ENCODE measurements at places on chromosomes 1 and 21. TPM values are rescaled to one million over a fixed set of nuclear protein-coding genes. Genes with fewer than 3 reads are reported as not detected.

P3R3URF gene
- total RNA-seq: not detected

BATF3 gene
- total RNA-seq: 2.2 TPM

SERPINC1 gene
- total RNA-seq: not detected

ELAVL4 gene
- total RNA-seq: not detected

- DNase-seq: no peak
Measured at GRCh38 chr1:232865102-232865931, 60.1 kb downstream of the MAP10 start.

DNA sequence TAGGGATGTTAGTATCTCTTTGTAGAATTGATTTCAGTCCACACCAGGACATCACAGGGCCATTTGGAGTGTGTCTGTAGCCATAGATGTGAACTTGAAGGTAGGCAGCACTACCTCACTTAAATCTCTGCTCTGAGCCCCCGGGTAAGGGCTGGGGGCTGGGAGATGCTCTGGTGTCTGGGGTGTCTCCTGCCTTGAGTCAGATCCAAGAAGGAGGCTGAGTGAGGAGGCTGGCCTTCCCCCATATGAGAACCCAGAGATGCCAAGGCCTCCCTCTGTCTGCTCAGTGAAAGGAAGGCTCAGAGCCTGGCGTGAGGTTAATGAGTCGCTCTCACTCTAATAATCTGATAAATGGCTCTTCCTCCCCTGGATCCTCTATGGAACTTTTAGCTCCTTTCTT is 161.6 kb downstream of the ACTL8 start:
- no peak for DNase-seq

DNA sequence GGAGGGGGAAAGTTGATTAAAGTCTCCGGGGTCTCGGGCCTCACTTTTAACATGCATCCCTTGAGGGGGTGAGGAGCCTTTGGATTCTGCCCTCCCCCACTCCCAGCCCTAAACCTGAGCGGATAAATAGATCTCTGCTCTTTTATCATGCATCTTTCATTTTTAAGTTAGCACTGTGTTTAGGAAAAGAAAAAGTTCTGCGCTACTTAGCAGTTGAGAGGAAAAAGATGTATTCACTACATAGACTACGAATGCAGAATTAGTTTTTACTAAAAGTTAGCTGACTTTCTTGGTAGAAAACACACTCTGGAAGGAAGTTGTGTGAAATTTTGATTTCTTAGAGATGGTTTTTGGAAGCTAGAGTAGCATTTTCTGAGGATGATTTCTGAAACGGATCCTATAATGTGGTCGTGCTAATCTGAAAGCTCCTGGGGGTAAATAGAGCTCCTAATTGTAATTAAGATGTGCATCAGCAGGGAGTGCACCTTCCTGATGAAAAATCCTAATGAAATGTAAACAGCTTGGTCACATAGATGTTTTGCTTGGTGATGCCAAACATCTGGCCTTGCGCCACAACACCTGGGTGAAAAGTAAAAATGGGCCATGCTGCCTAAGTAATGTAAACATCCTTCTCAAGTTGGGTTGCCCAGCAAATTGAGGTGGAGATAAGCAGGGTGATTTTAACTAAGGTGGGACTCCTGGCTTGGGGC is 1.8 kb downstream of the ROR1 start:
- DNase-seq: no peak

DNA sequence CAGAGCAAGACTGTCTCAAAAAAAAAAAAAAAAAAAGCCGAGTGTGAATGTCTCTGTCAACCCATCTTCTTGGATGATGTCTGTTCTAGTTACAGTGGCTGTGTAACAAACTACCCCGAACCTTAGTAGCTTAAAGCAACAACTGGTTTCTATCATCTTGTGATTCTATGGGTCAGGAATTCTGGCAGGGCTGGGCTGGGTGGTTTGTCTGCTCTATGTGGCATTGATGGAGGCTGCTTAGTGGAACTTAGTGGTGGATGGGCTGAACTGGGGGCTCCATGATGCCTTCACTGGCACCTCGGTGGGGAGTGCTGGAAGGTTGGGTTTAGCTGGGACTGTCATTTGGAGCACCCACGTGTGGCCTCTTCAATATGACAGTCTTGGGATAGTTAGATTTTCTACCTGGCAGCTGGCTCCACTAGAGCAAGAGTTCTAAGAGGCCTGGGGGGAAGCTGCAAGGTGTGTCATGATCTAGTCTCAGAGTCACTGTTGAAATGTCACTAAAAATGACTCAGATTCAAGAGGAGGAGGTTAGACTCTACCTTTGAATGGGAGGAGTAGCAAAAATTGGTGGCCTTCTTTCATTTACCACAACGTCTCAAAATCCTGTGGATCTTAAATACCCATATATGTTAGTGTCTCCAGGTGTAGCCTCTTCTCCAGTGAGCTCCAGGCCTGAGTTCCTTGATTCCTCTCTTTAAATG is 18.6 kb downstream of the ACOT11 start:
- DNase-seq: no peak

DNA sequence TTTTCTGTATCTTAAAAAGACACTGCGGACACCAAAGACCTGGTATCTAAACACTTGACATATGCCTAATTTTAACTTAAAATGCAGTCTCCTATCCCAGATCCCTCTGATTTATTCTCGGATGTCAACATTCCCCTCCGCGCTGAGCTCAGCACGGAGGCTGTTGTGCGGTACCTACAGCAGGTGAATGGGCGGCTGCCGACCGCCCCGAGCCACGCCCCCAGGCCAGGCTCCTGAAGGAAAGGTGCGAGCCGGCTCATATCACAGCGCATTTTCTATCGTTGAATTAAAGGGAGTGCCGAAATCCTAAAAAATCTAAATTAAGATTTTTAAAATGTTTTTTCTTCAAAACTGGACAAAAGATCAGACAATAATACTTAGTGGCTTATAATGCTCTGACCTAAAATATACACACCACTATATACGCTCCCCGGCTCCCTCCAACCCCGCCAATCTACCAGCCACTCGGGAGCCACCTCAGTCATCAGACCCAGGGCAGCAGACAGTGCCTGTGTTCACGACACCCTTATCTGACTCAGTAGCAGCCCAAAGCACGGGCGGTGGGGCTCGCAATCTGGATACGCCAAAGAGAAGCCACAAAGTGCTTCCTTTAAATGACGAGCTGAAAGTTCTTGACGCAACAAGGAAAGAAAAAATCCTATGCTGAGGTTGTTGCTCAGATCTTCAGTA is 4.1 kb downstream of the WRAP73 start:
- DNase-seq: no peak

DNA sequence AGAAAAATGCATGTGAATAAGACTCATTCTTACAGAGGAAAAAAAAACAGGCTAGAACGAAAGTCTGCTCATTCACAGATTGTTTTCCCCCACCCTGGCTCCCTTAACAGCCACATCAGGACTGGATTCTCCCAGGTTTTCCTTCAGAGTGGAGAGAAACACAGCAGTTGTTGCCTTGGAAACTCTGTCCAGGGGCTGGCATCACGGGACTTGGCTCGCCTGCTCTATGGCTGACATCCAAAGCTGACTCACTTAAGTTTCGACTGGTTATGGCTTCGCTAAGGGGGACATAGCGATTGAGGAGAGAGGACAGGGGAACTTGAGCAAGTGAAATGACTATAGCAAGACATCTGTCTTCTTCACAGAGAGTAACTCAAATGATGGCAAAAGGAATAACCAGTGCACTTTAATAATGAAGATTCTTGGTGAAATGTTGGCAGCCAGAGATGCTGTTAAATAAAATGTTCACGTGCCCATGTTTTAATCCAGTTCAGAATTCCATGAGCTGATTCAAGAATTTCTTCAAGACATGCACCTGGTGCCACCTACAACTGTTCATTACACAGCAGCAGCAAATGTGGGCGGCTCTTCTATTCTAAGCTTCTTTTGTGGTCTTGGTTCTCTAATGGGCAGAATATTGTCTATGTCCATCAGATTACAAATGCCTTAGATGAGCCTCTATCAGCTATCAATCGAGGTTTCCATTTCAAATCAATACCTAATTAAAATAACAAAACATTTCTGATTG is 21.8 kb downstream of the MIS18A start:
- no peak for DNase-seq

DNA sequence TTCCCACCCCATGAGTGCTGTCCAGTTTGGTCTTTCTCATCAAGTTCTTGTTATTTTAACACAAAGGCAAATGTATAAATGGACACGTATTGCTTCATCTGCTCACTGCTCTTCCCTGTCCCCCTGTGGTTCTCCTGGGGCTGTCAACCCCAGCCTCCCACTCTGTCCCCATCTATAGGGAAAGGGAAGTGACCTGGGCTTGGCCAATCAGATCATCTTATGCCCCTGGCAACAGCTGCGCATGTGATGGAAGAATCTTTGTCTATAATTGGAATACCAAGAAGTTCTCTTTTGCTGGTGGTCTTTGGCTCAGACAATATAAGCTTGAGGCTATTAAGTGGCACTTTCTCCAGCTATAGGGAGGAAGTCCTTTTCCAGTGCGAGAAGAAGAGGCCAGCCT is 4.7 kb upstream of the CCSAP start:
- no peak for DNase-seq

DNA sequence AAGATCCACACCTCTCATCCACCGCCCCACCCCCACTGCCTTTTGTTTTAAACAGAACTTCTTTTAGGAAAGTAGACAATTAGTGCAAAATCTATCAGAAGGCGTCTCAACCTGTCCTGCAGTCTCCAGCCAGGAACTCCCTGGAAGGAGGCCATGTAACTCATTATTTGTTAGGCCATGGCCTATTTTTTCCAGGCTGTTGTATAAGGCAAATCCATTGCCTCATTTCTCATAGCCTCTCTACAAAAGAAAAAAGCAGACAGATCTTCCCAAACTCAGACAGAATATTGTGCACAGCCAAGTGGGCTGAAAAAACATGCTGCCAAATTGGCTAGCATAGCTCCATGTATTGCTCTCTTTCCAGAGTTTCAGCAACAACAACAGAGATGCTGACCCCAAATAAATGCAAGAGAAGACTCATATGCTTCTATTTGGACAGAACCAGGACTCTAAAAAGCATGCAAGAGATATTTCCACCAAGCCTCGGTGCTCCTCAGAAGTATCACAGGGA is 770.7 kb upstream of the CXADR start:
- no peak for DNase-seq

DNA sequence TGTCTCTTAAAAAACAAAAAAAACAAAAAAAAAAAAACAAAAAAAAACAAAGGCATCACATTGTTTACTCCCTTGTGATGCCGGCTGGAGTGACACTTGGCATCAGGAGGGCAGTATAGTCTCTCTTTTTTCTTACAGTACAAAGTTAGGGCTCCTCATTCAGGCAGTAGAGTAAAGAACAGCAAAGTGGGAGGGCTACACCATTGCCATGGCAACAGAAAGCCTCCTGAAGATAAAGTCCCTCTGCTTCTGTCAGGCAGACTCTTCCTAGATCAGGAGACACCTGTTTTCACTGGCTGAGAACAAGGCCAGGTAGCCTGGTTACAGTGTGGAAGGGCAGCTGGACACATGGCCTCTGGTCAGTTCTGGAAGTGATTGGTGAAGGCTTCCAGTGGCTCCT is 41.3 kb upstream of the RAB3GAP2 start:
- DNase-seq: no peak

DNA sequence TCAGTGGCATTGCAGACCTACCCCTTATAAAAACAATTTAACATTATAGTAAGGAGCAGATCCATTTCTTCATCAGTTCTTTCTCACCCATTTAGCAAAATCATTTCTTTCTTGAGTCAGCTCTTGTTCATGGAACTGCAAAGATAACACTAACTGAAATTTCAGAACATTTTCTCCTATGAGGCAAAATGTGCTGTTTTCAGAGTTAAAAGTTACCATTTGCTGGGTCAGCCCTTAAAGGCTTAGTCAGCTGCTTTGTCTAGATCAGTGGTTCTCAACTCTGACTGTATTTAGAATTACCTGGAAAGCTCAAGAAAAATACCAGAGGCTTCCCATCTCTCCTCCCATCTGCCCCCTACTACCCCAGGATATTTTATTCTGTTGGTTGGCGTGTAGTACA is 12.2 kb downstream of the METTL13 start:
- no peak for DNase-seq

DNA sequence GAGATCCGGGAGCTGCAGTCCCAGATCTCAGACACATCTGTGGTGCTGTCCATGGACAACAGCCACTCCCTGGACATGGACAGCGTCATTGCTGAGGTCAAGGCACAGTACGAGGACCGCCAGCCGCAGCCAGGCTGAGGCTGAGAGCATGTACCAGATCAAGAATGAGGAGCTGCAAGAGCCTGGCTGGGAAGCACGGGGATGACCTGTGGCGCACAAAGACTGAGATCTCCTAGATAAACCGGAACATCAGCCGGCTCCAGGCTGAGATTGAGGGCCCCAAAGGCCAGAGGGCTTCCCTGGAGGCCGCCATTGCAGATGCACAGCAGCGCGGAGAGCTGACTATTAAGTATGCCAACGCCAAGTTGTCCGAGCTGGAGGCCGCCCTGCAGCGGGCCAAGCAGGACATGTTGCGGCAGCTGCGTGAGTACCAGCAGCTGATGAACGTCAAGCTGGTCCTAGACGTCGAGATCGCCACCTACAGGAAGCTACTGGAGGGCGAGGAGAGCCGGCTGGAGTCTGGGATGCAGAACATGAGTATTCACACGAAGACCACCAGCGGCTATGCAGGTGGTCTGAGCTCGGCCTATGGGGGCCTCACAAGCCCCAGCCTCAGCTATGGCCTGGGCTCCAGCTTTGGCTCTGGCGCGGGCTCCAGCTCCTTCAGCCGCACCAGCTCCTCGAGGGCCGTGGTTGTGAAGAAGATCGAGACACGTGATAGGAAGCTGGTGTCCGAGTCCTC is 25.5 kb downstream of the ETV3L start:
- peak; percentile 91 for DNase-seq

DNA sequence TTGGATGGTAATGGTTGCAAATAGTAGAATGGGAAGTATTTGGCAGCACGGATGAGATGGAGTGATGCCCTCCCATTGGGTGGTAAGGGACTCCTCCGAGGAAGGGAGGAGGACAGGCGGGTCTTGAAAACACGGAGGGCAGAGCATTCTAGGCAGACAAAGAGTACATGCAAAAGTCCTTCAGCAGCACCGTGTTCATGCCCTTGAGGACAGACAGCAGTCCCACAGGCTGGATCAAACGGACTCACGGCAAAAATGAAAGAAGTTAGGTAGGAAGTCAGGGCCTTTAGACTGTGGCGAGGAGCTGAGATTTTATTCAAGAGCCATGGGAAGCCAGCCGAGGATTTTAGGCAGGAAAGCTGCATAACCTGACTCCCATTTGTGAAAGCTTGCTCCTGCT is 253.9 kb downstream of the RHOU start:
- no peak for DNase-seq

DNA sequence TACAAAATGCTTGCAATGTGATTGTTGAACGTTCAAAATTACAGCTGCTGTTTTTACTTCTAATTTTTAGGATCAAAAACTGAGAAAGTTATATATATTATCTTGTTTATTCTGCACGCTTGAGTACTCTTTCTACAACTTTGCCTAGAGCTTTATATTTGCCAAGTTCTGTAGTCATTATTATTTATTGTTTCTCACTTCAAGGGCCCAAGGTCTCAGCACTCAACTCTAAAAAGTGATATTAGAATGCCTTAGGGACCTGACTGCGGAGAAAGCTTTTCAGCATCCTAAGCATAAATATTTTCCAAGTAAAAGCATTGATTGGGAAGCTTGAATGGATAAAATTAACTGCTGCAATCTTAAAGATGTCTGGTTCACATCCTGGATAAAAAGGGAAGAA is 83.6 kb downstream of the UBE2U start:
- DNase-seq: no peak

GRCh38 chr1:168643152-168643551 is 66.7 kb downstream of the XCL1 start:
- no peak for DNase-seq

- no peak for DNase-seq
Measured at GRCh38 chr1:42774928-42775526, 8.0 kb downstream of the C1orf50 start.

- DNase-seq: peak; percentile 97
Measured at GRCh38 chr21:39387461-39388037, 38.7 kb upstream of the HMGN1 start.

Measured in H9 (cell line).